Activated CD4-positive, alpha-beta T cell treated with anti-CD3 and anti-CD28 coated beads for 24 hours (primary cell): ENCODE measurements at places on chromosomes 7 and 10.
A peak's percentile ranks its signal among the peaks of the same experiment; 100 is the strongest.

GRCh38 chr7:68730194-68730593 is 868.1 kb upstream of the AUTS2 start:
- no peak for DNase-seq

- DNase-seq, result no peak
Measured at GRCh38 chr10:103829838-103830465, 25.4 kb downstream of the SH3PXD2A start.

DNA sequence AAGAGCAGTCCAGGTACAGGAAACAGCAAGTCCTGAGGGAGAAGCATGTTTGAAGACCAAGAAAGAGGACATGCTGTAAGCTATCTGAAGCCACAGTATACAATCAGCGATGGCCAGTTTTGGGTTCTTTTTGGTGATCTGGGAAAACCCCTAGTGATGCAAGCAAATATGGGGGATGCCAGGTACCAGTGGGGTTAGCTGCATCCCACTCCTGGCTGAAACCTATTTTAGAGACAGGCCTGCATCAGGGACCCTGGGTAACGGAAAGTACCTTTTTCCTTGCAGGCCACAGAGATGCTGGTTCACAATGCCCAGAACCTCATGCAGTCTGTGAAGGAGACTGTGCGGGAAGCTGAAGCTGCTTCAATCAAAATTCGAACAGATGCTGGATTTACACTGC is 32.9 kb downstream of the AP3M1 start:
- DNase-seq, result no peak

DNA sequence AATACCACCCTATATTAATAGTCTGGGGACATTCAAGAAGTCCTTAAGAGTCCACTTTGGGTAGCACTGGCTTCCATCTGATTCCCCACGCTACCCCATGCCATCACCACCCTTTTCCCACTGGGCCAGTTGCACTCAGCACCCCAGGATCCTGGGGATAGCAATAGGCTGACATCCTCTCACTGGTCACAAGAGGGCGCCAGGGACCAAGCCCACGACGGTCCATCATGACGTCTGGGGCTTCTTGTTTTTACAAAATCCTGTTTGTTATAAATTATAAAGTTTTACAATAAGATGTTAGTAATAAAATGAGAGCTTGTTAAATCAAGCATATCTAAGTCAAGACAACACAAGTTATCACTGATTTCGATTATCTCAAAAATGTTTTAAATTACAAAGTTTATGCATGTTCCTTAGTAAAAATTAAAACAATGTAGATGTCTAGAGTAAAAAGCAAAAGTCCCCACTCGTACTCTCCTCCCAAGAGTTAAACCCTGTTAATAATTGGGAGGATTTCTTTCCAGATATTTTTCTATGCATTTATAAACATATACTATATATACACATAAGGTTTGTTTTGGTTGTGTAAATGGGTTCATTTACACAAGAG is 15.4 kb downstream of the GPNMB start:
- DNase-seq, result peak; percentile 17

DNA sequence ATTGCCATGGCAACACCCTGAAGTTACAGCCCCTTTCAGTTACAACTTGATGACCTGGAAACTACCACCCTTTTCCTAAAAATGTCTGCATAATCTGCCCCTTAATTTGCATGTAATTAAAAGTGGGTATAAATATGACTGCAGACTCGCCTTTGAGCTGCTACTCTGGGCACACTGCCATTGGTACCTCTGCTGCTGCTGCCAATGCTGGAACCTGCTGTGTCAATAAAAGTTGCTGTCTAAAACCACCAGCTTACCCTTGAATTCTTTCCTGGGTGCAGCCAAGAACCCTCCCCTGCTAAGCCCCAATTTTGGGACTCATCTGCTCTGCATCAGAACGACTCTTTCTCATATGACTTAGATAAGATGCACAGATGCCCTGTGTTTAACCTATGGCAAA is 10.2 kb upstream of the FRA10AC1 start:
- no peak for DNase-seq

DNA sequence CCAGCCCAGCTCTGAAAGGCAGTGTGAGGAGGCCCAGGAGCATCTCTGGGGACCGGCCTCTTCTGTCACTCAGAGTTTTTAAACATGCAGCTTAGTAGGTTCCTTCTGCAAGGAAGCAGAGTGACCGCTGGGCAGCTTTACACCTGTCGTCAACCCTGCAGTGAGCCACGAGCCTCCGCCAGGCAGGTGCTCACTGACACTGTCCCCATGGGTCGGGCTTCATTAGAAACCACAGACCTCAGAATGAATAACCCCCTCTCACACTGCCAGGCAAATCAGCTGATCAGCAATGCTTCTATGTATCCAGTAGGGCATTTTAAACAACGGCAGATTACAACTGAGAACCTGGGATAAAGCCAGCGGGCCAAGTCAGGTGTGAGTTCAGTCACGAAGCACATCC is 106.1 kb downstream of the MAD1L1 start:
- no peak for DNase-seq

DNA sequence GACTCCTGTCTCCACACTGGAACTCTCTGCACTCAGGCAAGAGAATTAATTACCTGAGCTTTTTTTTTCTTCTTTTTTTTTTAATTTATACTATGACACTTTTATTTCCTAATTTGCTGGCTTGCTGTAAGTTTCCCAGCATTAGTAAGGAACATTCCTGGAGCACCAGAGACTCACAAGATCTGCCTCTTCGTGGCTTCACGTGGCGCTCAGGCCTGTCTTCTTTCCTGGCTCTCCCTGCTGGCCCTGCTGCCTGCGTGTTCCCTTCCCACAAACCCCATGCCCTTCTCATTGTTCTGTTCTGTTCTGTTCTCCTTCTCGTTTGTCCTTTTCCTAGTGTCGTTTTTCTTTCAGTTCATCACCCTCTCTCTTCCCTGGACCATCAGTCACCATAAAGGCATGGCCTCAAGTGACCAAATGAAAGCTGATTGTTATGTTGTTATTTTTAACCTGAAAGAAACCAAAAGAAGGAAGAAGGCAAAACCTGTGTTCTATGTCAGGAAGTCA is 591.6 kb upstream of the PFKP start:
- no peak for DNase-seq

GRCh38 chr10:96986200-96986856 is 154.2 kb downstream of the LCOR start:
- DNase-seq, result no peak

- no peak for DNase-seq
Measured at GRCh38 chr10:98608411-98608810, 161.7 kb upstream of the HPS1 start.

- DNase-seq, result no peak
Measured at GRCh38 chr7:2036786-2037185, 196.0 kb downstream of the MAD1L1 start.

GRCh38 chr10:17742918-17743317 is 9.1 kb upstream of the TMEM236 start:
- peak; percentile 61 for DNase-seq

- no peak for DNase-seq
Measured at GRCh38 chr7:149180722-149181449, 14.5 kb upstream of the ZNF282 start.

DNA sequence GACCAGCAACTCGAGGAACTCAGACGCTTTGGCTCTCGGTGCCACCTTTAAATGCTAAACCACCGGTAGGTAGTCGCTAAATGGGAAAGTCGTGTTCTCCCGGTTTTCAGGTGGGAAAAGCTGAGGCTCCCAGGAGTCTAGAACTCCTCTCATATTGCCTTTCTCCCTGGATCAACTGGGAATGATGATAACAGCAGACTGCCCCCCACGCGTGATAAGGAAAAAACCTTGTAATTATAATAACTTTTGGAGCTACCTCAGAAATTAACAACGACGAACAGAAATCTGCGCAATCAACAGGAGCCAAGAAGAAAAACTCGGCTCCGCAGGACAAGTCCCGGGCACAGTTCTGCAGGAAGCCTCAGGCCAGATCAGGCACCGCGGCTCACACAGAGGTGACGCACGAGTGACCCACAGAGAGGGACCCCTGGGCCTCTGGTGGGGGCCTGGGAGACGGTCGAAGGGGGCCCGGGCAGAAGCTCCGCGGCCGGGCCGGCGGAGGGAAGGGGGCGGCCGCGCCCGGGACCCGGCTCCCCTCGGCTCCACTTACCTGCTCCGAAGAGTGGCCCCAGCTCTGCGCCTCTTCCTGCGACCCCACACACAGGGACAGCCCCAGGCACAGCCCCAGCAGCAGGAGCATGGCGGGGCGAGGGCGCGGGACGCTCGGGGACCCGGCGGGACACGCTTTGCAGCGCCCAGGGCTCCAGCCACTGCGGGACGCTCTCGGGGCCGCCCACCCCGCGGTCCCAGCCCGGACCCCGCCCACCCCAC is at the start of gene ITIH5:
ITIH5 (minus strand) TSS at position 714 of the 771 bp plus-strand sequence; CDS start at position 640, 74 bp downstream.
- no peak for DNase-seq

GRCh38 chr7:158732494-158733219 is 28.1 kb upstream of the NCAPG2 start:
- DNase-seq, result no peak

- DNase-seq, result no peak
Measured at GRCh38 chr7:33334349-33334748, 205.0 kb downstream of the BBS9 start.

GRCh38 chr7:91164506-91164905 is 99.7 kb upstream of the FZD1 start:
- no peak for DNase-seq

GRCh38 chr7:67100956-67101361 is 104.3 kb downstream of the TYW1 start:
- DNase-seq, result no peak

GRCh38 chr7:67637023-67637358 is 640.4 kb downstream of the TYW1 start:
- no peak for DNase-seq

GRCh38 chr7:102321351-102322201 is 34.7 kb downstream of the SPDYE6 start:
- DNase-seq, result no peak

DNA sequence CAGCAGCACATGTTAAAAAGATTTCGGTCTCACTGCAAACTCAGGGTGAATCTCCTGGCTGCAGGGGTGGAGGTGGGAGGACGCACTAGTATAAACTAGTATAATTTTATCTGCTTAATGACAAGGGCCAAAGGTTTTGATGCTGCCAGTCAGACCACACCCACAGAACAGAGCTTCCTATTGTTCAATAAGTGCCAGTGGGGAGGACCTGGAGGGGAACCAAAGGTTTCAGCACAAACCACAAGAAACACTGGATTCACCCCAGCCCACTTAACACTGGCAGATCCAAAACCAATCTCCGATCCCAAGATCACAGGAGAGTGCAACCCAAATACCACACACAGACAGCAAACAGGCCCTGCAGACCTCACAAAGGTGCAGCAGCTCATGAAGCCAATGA is 6.6 kb downstream of the VOPP1 start:
- no peak for DNase-seq

DNA sequence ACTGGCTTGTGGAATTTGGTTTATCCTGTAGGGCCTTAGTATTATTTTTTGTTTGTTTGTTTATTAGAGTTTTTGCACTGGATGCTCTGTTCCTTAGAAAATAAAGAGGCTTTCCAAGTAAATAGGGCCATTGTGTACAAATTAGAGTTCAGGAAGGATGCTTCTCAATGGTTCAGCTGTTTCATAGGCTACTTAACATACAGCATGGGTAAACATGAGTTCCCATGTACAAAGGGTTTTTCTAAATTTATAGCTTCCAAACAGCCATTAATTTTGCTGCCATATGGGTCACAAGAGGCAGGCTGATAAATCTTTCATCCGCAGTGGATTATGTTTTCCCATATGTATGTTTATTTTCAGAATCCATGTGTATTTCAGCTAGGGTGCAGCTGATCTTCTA is 121.6 kb upstream of the WDR11 start:
- DNase-seq, result no peak

GRCh38 chr7:725223-726005 is 1.1 kb upstream of the DNAAF5 start:
- no peak for DNase-seq

GRCh38 chr7:42831006-42831717 is 80.7 kb downstream of the C7orf25 start:
- DNase-seq, result no peak

- DNase-seq, result no peak
Measured at GRCh38 chr10:124296121-124296812, 122.5 kb downstream of the OAT start.

GRCh38 chr10:75137533-75138438 is 26.3 kb downstream of the SAMD8 start:
- DNase-seq, result peak; percentile 7

- no peak for DNase-seq
Measured at GRCh38 chr10:841535-841934, 90.0 kb downstream of the LARP4B start.

DNA sequence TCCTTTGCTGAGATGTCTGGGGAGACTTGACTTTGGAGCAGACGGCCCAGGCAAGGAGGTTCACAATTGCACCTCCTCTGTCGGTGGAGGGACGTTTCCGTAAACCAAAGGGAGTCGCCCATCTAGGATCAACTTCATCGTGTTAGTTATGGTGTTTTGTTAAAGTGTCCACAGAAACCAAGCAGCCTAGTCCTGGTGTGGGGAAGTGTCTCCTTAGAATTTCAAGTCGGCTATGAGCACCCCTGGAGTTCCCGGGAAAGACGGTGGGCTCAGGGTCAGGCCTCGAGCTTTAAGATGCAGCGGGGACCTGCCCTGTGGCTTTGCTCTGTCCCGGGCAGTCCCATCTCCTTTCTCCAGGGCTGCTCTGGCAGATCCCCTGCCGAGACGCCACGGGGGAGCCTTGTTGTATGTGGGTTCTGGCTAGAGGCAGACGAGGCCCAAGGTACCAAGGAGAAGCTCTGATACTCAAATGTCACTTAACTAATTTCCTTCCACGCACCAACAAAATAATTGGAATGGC is 319.2 kb downstream of the ADARB2 start:
- DNase-seq, result no peak
